G401 (cell line): ENCODE measurements at places on chromosomes 16 and 17.
A peak's percentile ranks its signal among the peaks of the same experiment; 100 is the strongest.

GRCh38 chr16:53566552-53567245, 63.7 kb upstream of the AKTIP start:
- no peak for DNase-seq

- peak; percentile 37 for DNase-seq
Measured at GRCh38 chr17:67377488-67378453, 690 bp downstream of the PITPNC1 start.

DNA sequence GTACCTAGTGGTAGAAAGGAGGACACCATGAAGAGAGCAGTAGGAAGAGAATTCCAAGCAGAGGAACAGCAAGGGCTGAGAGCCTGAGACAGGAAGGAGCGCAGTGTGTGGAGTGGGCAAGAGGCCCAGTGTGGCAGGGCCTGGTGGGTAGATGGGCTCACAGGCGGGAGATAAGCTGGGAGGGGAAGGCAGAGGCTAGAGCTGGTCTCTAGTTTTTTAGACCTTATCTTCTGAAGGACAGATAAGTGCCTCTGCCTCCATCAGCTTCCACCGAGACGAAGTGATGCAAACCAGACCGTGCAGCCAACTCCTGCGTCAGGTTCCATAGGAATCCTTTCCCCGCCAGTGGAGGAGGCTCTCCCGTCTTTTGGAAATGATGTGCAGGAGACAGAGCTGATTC, 33.6 kb downstream of the CDH1 start:
- DNase-seq = no peak

GRCh38 chr17:37461668-37462067, 28.0 kb upstream of the DUSP14 start:
- DNase-seq = no peak

- no peak for DNase-seq
Measured at GRCh38 chr16:54093281-54093680, 193.3 kb downstream of the IRX3 start.

DNA sequence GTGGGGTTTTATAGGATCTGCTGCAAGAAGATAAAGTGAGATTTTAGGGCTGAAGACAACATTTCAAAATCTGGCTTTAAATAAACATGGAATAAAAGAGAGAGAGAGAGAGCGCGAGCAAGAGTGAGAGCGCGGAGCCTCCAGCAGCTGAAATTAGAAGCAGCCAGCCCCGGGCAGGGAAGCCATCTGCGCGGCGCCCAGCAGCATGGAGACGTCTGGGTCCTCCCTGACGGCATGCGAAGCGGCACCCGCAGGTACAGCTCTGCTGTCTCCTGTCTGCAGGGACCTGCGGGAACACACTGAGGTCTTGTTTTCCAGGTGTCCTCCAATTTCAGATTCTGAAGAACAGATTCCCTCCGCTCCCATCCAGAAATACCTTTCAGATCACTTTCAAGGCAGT, 7.9 kb upstream of the BAIAP2 start:
- peak; percentile 45 for DNase-seq
